ENCODE measurements at places on chromosomes 3 and 15. TPM values are rescaled to one million over a fixed set of nuclear protein-coding genes. Genes with fewer than 3 reads are reported as not detected.

Gene AGBL1
- not detected for total RNA-seq

- DNase-seq, result no peak
- H3K27ac ChIP-seq, result no peak overlapping the region
- no peaks in the 10 kb centered on the region for H3K36me3 ChIP-seq
Observed at GRCh38 chr3:86929046-86929445, 61.9 kb downstream of the VGLL3 start.

DNA sequence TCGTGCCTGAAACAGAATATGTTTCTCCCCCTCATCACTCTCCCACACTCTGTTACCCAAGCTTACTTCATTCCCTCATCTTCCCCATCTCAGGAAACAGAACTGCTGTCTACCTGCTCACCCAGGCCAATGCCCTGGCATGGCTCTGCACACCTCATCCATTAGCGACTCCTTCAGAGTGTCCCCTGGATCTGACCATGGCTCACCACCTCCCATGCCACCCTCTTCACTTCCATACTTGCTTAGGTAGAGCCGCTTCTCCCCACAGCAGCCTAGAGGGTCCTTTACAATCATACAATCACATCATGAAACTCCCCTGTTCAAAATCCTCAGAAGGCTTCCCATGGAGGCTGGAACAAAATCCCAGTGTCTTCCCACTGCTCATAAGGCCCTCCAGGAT, 33.9 kb upstream of the RAD18 start:
- H3K27me3 ChIP-seq, result no peaks in the 10 kb centered on the region
- H3K4me3 ChIP-seq, result no peak overlapping the region
- no peaks in the 10 kb centered on the region for H3K36me3 ChIP-seq
- H3K4me1 ChIP-seq, result no peaks in the 10 kb centered on the region

GRCh38 chr3:61288446-61288845, 37.2 kb upstream of the FHIT start:
- no peak overlapping the region for H3K4me3 ChIP-seq
- no peaks in the 10 kb centered on the region for H3K36me3 ChIP-seq
- H3K27me3 ChIP-seq, result no peaks in the 10 kb centered on the region
- H3K4me1 ChIP-seq, result no peaks in the 10 kb centered on the region
- no peak for DNase-seq
- H3K27ac ChIP-seq, result no peak overlapping the region

GRCh38 chr3:70383360-70383831, 71.0 kb upstream of the MDFIC2 start:
- H3K4me1 ChIP-seq, result no peaks in the 10 kb centered on the region
- no peak for DNase-seq
- no peak overlapping the region for H3K27ac ChIP-seq
- H3K27me3 ChIP-seq, result no peaks in the 10 kb centered on the region

DNA sequence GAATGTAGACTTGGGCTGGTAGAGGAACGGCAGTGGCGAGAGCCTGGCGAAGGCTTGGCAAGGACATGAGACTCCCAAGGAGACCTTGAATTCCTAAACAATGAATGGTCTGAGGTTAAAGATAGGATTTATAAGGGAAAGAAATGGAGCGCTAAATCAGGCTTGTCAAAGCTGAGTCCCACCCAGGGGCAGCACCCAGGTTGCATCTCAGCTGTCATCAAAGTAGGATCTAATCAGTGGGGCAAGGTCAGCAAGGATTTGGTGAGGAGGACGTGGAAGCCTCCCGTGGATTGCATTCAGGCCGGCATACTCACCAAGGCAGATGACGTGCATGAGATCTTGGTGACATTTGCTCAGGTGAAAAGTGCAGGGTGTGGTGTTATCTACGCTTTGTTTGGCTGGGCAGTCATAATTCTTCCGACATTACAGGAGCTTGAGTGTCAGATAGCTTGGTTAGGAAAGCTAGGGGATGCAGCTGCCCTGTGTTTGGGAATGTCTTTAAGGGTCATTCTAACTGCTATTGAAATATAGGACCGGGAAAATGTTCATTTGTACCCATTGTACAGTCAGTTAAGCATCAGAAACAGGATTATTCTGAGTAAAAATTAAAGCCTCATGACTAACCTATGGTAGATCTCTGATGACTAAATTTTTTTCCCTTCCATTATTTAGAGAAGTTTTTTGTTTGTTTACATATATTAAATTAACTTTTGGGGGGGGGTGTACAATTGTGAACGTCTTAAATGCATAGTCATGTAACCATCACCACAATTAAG, 99.4 kb upstream of the TSC22D2 start:
- H3K4me1 ChIP-seq, result no peaks in the 10 kb centered on the region
- no peak overlapping the region for H3K4me3 ChIP-seq
- H3K27me3 ChIP-seq, result no peaks in the 10 kb centered on the region

DNA sequence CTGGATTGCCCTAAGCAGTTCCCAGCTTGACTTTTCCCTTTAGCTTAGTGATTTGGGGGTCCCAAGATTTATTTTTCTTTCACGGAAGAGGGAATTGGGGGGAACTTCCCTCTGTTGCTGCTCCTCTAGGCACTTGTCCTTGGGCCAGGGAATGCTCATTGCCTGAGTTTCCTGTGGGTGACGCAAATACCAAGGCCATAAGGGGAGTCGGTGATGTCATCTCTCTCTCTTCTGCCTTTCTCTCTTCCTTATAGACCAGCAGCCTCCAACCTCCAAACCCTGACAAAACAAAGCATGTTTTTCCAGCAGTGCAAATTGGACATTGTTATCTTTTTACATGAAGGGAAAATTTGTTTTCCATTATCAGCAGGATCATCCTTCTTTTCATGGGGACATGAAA, 120.2 kb downstream of the ITPR1 start:
- DNase-seq, result no peak
- no peaks in the 10 kb centered on the region for H3K27me3 ChIP-seq
- H3K4me3 ChIP-seq, result no peak overlapping the region
- no peaks in the 10 kb centered on the region for H3K36me3 ChIP-seq
- no peaks in the 10 kb centered on the region for H3K4me1 ChIP-seq
- H3K27ac ChIP-seq, result no peak overlapping the region
